ENCODE measurements at places on chromosomes 12 and 14. TPM values are rescaled to one million over a fixed set of nuclear protein-coding genes. Genes with fewer than 3 reads are reported as not detected.

GRCh38 chr12:7557227-7557626 is 53.6 kb upstream of the CD163 start:
- DNase-seq = no peak

DNA sequence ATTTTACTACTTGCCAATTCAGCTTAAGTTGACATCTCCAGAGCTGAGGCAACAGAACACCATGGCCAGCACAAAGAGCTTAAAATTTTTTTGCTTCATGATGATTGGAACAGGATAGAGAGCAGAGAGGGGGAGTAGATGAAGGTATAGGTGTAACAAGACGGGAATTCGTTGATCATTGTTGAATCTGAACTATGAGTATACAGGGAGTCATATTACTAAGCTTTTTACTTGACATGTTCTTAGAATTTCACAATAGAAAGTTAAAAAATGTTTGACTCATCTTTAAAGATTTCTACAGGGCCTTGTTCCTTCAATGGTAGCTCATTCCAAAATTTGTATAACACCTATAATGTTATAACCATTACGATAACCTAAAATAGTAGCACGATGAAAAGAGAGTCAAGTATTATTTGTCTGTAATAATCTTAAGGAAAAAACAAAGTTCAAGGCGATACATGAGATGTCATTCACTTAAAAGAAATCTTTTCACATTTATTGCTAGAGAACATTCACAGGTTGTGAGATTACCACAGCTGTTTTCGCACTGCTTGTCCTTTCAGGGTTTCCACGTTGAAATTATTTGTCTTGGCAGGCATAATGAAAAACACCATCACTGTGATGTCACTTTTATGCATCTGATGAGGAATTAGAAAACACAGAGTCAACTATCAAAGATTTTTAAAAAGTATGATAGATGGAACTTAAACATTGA is 33.9 kb downstream of the SPX start:
- DNase-seq = no peak

GRCh38 chr12:4947253-4947652 is 37.5 kb downstream of the KCNA1 start:
- no peak for DNase-seq

DNA sequence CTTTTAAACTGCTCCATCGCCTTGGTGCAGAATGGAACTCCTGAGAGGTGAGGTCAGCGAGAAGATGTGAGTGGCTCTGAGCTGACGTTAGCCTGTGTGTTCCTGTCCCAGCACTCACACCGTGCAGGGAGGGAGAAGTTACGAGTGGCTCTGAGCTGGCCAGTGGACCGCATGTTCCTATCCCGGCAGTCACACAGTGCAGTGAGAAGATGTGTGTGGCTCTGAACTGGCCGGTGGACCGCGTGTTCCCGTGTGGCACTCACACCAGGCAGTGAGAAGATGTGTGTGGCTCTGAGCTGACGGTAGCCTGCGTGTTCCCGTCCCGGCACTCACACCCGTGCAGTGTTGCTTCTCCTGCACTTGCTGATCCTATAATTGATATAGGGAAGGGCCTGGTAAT is 59.9 kb downstream of the VCPKMT start:
- no peak for DNase-seq

Gene A2M
- polyA plus RNA-seq = 222 TPM

Gene BCL2L14
- polyA plus RNA-seq = 0.92 TPM

DNA sequence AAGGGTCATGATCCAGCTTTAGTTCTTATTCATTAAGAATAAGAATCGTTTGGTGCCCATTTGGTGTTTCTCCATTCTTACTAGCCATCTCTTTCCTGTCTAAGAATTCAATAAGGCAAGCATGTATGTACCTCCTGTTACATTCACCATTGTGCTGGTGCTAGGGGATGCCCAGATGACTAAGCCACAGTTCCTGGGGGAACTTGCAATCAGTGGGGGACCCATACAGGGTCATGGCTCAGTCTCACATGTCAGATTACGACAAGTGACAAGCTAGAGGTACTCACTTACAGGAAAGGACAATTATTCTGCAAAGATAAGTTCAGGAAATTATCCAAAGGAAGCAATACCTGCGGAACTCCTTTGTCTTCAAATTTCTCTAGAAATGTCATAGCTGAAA is 125.4 kb downstream of the STXBP6 start:
- no peak for DNase-seq

- DNase-seq = no peak
Observed at GRCh38 chr14:59566725-59567124, 9.9 kb downstream of the CCDC175 start.

Gene SLC6A15
- 0.88 TPM for polyA plus RNA-seq
